Transverse colon (tissue), 4 donors: ENCODE measurements at places on chromosomes 4 and X. TPM values are rescaled to one million over a fixed set of nuclear protein-coding genes. Genes with fewer than 3 reads are reported as not detected.

- DNase-seq = no peak
Measured at GRCh38 chr4:3328814-3329663, 36.2 kb downstream of the RGS12 start.

- DNase-seq = no peak
Measured at GRCh38 chrX:103414561-103414960, 38.2 kb downstream of the BEX3 start.

Gene GPM6B
- total RNA-seq = 1.5 TPM

- DNase-seq = no peak
Measured at GRCh38 chrX:10280071-10280470, 123.3 kb downstream of the CLCN4 start.

DNA sequence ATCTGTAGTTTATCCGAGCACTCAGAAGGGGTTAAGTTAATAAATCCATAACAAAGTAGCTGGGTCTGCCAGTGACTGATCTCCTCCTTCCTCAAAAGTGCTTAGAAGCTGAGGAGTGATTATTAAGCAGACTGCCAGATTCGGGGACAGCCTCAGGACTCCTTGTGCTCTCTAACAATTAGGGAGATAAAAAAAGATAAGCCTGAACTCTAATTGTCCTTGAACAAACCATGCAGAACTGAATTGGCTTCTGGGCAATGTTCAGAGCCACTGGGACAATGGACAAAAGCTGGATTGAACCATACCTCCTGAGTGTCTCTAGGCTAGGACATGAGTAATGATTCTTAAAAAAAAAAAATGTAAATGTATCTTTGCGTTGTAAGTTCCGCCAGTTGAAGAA is 22.7 kb upstream of the GRPR start:
- no peak for DNase-seq

GRCh38 chr4:4338210-4339001 is 48.4 kb downstream of the ZBTB49 start:
- no peak for DNase-seq

Gene RHOXF2B
- total RNA-seq = not detected

Gene MAGEA2B
- not detected for total RNA-seq

Gene MMAA
- total RNA-seq = 7.0 TPM

Gene CDX4
- not detected for total RNA-seq

Gene RIPPLY1
- total RNA-seq = not detected

DNA sequence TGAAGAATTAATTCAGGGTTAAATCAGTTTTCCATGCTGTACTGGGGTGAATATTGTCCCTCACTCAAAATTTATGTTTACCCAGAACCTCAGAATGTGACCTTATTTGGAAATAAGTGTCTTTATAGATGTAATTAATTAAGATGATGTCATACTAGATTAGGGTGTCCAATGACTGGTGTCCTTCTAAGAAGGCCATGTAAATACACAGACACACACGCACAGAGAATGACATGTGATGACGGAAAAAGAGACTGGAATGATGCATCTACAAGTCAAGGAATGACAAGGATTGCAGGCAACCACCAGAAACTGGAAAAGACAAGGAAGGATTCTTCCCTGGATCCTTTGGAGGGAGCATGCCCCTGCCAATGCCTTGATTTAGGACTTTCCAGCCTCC is 84.6 kb upstream of the GPR34 start:
- DNase-seq = no peak

- DNase-seq = peak; percentile 44
Measured at GRCh38 chrX:101659601-101660063, at the start of gene ARMCX2. TSS of gene ARMCX2 (minus strand) at chrX:101659850. CDS start at chrX:101657588, 2,262 bp downstream.
